ENCODE measurements at places on chromosomes 3 and 15.

DNA sequence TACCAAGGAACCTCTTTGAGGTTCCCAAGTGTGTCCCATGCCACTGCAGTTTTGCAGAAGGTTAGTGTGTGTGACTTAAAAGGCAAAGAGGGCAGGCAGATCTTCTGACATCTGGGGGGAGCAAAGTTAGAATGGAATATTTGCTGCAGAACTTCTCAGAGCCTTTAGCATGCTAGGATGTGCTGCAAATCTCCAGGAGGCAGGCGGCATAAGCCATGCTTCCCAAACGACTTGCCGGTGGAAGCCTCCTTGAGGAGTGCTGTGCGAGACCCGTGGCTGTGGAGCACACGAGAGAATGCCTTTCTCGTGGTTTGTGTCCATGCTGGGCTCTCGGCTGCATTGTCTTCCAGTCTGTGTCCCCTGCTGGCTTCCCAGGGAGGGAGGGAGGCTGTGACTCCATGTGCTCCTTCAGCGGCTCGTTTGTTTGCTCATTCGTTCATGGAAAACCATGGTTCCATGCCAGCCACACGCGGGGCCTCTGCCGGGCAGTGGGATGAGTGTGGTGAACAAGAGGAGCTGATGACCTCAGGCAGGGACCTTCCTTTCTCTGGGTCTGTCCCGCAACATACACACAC lies 13.8 kb downstream of the HDAC11 start:
- no peak for DNase-seq

- no peak for DNase-seq
Measured at GRCh38 chr15:101765772-101766456, 37.4 kb upstream of the OR4F6 start.

GRCh38 chr3:162019817-162020216 lies 523.2 kb downstream of the OTOL1 start:
- DNase-seq: no peak

DNA sequence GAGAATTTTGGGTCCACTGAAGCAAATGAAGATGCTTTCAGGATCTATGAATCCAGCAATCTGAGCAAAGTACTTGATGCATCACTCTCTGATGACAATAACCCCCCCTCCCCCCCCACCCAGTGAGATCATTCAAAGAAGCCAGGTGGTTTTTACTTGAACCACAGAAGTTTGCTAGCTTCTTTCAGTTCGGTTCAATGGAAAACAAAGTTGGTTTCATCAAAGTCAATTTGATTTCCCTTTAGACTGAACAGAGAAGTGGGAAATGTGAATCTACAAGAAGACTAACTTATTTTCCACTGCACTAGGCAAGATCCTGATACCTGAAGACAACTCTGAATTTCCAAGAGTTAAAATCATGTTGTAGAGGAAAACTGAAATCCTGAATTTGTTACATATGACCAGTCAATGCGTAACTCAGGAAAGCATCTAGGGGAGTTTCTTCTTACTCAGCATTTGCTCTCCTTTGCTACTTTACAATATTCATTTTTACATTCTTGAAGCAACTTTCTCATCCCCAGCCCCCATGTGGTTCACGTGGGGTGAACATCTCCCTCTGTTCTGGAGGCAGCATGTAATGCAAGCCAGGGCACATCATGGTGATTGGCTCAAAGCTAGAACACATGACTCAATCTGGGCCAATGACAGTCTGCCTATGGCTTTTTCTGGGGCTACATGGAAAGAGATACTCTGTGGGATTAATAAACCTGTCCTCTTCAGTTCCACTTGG lies 572.6 kb downstream of the FOXP1 start:
- peak; percentile 75 for DNase-seq

DNA sequence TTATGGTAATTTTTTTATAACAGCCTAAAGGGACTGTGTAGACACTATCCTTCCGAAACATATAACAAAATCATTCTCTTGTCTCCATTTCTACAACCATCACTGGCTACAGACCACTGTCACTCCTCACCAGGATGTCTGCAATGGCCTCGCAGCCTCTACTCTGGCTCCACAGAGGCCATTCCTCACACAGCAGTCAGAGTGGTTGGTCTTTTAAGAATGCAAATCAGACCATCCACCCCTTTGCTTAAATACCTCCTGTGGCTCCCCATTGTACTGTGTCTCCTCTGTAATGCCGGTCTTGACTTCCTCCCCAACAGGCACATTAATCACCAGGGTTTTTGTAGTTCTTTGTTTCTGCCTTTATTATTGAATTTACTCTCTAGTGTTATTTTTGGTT lies 344.8 kb downstream of the ERC2 start:
- no peak for DNase-seq

DNA sequence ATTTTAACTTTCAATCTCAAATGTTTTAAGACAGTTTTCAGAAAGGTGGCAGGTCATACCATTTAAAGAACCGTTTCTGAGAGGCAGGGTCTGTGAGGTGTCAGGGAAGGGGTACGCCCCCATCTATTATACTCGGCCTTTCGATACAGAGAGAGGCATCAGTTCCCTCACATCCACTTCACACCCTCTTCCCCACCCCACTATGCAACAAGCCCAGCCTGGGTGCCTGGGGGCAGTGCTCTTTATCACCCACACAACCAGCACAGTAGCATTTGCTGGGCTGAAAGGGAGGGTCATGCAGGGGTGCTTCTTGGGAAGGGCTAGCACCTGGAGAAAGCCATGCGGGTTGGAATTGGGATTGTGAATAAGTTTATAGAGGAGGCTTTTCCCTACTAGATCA lies 56.0 kb upstream of the KCNMB2 start:
- no peak for DNase-seq

DNA sequence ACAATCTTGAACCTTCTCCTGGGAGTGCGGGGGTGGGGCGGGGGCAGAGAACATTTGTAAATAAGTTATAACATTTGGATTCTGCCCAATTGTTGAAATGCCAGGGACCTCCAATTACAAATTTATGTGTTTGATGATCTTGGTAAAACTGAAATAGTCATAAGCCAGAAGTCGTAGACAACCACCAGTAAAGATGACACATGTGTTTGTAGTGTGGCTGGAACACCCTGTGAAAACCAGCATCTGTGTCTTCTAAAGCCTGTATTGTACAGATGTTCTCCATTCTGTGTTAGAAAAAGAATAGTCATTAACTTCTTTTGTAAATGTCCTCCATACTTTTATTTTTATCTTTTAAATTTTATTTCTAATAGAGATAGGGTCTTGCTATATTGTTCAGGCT lies 61.8 kb downstream of the ARIH1 start:
- DNase-seq: no peak

GRCh38 chr3:171417813-171418212 lies 42.4 kb downstream of the TNIK start:
- no peak for DNase-seq

DNA sequence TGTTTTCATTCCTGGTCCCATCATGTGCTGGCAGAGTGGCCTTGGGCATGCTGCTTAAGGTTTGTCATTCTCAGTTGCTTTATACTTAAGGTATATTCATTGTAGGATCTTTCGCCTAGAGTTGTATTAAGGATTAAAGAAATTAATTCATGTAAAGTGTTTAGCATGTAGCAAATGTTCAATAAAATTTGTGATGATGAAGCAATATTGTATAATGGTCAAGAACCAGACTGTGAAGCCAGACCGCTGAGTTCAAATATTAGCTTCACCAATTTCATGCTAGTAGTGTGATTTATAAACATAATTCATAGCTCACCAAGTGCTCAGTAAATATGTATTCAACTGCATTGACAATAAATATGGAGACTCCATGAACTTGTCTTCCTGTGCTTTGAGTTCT lies 178.5 kb downstream of the BBX start:
- DNase-seq: no peak

DNA sequence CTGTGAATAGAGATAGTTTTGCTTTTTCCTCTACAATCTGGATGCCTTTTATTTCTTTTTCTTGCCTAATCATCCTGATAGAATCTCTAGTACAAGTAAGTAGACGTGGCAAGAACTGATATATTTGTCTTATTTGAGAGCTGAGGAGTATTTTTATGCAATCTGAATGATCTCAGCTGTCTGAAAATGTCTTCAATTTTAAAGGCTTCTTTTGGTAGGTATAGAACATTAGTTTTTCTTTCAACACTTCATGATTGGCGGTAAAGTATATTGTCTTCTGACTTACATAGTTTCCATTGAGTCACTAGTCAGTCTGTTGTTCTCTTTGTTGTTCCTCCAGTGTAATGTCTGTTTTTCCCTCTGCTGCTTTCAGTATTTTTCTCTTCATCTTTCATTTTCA lies 31.3 kb downstream of the MGA start:
- DNase-seq: peak; percentile 3

DNA sequence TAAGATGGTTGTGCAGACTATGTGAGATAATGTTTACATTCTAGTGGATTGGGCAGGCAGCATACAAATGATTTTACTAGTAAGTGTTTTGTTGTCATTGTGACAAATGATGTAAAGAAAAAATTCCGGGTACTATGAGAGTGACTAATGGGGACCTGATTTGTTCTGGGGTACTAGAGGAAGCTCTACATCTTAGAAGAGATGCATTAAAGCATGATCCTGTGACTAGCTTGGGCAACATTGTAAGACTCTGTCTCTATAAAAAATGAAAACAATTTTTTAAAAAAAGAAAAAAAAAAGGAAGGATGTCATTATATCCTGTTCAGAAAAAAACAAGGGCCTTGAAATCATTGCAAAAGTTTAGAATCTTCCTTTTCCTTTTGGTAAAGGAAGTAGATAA lies 58.1 kb upstream of the MYRIP start:
- no peak for DNase-seq

DNA sequence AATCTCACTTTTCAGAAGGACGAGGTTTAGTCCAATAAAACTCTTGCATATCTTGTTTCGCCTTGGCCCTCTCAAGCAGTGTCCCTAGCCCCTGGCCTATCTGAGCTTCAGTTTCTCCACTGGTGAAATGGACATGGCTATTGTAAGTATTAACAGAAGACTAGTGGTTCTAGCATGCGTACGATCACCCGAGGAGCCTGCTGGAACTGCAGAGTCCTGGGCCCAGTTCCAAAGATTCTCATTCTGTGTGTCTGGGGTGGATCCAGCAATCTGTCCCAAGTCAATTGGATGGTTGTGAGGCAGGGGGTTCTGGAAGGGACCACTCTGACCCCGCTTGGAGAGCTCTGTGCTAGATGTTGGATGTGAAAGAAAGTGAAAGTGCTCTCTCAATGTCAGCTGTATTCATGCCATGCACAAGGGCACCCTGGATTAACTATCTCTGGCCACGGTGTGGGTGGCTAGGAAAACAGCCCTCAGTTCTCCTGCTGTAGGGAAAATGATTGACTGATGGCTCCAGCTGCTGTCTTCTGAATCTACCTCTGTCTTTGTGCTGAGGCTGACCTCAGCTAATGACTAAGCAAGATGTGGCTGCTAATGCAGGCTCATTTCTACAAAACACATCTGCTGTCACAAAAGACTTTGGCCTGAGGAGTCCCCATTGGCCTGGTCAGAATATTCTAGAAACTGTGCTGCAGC lies 1.9 kb upstream of the PLA1A start:
- no peak for DNase-seq

- DNase-seq: no peak
Measured at GRCh38 chr3:127790882-127791183, 31.5 kb downstream of the MGLL start.

- no peak for DNase-seq
Measured at GRCh38 chr3:190825386-190826016, 37.0 kb downstream of the GMNC start.

- peak; percentile 63 for DNase-seq
Measured at GRCh38 chr15:41904541-41905005, 10.7 kb upstream of the SPTBN5 start.

- no peak for DNase-seq
Measured at GRCh38 chr15:96733721-96734120, 403.2 kb downstream of the NR2F2 start.

- DNase-seq: no peak
Measured at GRCh38 chr3:174208161-174208560, 651.0 kb upstream of the NAALADL2 start.

GRCh38 chr3:128427175-128427857 lies 39.4 kb downstream of the DNAJB8 start:
- DNase-seq: no peak

- DNase-seq: no peak
Measured at GRCh38 chr3:75075158-75075557, 460.7 kb upstream of the CNTN3 start.

DNA sequence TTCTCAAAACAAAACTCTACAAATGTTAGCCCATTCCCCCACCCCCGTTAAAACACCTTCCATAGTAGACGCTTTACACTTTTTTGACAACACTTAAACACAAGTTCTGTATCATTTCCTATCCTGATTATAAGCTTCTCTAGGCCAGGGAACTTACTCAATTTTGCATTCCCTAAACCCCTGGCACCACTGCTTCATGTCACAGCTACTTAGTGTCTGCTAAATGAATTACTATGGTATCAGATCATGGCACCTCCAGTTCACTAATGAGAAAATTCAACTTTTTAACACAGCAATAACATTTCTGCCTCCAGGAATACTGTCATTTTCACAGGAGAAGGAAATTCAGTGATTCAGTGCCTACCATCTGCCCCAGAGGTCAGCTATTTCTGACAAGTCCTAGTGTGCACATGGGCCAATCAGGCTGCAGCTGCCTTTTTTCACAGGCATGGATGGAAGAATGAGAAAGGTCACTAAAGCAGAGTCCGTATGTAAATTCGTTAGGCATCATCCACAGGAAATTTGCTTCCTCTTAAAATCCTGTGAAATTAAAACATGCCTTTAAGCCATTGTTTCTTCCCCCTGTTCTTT lies 18.5 kb downstream of the SFMBT1 start:
- DNase-seq: no peak

- no peak for DNase-seq
Measured at GRCh38 chr15:95919460-95919859, 411.0 kb upstream of the NR2F2 start.

GRCh38 chr3:25854635-25855034 lies 64.7 kb downstream of the OXSM start:
- no peak for DNase-seq

GRCh38 chr3:153162513-153163392 lies 727 bp downstream of the RAP2B start:
- DNase-seq: peak; percentile 28

- DNase-seq: no peak
Measured at GRCh38 chr3:25603703-25604102, 61.0 kb downstream of the TOP2B start.

GRCh38 chr3:123371426-123371825 lies 77.5 kb downstream of the ADCY5 start:
- no peak for DNase-seq

- DNase-seq: peak; percentile 40
Measured at GRCh38 chr15:75817138-75817935, 25.9 kb upstream of the UBE2Q2 start.

- DNase-seq: no peak
Measured at GRCh38 chr3:188940573-188940932, 231.2 kb upstream of the TPRG1 start.

GRCh38 chr3:28151608-28152228 lies 89.7 kb upstream of the CMC1 start:
- no peak for DNase-seq

GRCh38 chr15:60821462-60822061 lies 342.6 kb upstream of the ICE2 start:
- DNase-seq: no peak

- no peak for DNase-seq
Measured at GRCh38 chr3:61180206-61180605, 71.0 kb downstream of the FHIT start.

Data from activated CD4-positive, alpha-beta T cell treated with anti-CD3 and anti-CD28 coated beads, Interleukin-2, Interleukin-4, amounts not matched to agents 100 ng/mL and 50 ng/mL, durations not matched to agents 16 hours and 8 hours (primary cell).